ENCODE measurements at places on chromosomes 2 and 18.

DNA sequence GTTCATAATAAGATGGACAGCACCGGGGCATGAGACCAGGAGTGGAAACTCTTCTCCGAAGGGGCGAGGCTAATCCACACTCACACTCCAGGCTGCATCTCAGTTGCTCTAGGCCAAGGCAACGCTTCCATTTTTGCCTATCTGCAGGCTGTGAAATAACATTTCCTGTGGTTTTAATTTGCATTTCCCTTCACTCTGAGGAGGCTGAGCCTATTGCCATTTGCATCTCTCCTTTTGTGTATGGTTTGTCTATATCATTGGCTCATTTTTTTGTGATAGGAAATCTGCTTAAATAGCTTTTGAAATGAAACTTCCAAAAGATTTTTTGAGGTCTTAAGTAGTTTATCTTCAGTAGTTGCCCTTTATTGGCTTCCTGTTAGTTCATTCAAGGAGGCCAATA lies 57.6 kb downstream of the TPGS2 start:
- DNase-seq: no peak

GRCh38 chr18:50358844-50359243 lies 16.0 kb upstream of the SKA1 start:
- DNase-seq: no peak

GRCh38 chr2:181554061-181554830 lies 97.1 kb downstream of the ITGA4 start:
- DNase-seq: no peak

DNA sequence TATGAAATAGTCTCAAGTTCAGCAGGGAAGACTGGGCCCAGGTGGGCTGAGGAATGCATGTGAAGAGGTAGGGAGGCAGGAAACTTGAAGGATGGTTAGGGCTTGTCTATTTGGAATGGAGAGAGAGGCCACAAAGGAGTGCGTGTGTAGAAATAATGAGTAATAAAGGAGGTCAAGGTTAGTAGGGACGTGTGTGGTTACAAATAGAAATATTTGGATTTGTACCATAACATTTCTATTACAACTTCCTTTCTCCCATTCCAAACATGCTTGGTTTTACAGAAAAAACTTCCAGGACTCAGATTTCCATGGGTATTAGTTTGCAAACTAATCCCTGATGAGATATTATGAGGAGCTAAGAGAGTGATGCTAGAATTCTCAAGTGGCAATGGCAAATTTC lies 280.6 kb downstream of the NCKAP5 start:
- no peak for DNase-seq

GRCh38 chr2:170501421-170502043 lies 213.6 kb upstream of the SP5 start:
- DNase-seq: no peak

DNA sequence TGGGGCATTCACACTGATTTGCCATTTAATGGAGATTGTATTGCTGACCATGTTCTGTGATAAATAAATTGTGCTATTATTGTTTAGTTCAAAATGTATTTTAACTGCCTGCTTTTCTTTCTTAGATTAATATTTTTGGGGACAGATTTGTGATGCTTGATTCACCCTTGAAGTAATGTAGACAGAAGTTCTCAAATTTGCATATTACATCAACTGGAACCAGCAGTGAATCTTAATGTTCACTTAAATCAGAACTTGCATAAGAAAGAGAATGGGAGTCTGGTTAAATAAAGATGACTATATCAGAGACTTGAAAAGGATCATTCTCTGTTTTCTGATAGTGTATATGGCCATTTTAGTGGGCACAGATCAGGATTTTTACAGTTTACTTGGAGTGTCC lies 1.8 kb downstream of the DNAJC10 start:
- no peak for DNase-seq

DNA sequence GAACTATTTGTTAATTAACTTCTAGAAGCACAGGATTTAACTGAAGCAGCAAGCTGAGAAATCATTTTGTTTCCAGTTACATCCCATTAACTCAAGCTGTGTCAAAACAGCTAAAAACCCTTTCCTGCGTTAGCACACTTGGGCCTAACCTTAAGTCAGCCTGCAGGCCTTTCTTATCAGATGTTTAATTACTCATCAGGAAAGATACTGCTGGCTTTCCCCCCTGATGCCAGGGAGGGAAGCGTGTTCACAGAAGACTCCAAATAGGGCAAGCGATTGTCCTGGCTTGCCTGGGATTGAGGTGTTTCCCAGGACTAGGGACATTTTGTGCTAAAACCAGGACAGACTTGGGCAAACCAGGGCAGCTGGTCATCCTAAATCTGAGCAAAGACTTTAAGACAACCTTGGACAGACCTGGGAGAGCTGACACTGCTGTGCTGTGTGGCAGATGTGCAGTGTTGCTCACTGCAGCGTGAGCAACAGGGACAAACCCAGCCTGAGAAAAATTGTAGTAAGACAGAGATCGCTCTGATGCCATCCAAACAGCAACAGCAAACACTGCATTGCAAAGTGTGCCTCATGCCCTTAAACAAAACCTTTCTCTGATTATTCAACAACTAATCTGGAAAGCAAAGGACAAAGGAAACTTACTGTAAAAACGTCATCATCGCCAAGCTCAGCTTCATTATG lies 100.9 kb downstream of the SPRED2 start:
- no peak for DNase-seq

GRCh38 chr2:221442128-221442527 lies 130.0 kb downstream of the EPHA4 start:
- DNase-seq: no peak

DNA sequence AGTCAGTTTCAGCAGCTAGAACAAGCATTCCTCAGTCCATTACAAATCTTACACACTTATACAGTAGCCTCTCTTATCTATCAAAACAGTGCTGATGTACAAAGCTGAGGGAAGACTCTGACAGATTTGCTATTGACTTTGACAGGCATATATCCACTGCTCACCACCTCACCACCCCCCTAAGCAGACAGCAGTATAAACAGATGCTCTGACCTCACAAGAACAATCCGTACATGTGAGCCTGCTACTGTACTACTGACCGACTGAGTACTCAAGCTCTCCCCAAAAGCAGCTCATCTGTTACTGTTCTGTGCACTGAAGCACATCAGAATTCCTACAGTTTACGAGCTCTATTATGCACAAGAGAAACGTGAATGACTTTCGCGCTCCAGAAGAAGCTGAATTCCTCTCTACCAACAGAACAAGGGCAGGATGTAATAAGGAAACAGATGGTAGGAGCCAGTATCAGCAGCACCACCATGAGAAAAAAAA lies 95.6 kb upstream of the PDE1A start:
- no peak for DNase-seq

GRCh38 chr2:134232868-134233727 lies 20.8 kb upstream of the MGAT5 start:
- peak; percentile 81 for DNase-seq

DNA sequence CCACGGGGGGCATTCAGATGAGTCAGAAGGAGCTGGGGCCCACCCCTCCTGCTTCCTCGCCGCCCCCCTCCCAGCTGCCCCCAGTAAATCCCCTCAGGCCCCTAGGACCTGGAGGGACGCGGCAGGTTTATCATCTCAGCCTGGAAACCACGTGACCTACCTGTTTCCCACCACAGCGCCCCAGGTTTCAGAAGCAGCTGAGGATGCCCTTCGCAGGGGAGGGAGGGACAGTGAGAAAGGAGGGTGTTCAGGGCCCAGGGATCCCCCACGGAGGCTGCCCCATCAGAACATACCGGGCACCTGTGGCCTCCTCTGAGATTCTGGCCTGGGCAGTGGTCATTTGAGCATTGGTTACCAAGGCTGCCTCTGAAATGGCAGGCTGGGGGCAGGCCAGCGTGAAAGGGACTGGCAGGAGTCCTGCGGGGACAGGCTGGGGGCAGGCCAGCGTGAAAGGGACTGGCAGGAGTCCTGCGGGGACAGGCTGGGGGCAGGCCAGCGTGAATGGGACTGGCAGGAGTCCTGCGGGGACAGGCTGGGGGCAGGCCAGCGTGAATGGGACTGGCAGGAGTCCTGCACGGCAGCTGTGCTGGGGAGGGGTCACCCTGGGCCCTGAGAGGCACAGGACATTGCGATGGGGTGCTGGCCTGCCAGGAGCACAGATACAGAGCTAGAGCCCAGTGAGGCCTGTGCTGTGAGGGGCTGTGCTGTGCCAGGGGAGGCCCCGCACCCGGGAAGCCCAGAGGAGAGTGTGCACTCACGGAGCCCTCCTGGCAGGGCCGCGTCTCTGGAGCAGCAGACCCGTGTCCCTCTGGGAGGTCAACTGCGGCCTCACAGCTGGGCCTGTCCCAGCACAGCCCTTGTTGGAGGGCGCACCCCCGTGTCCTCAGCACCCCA lies 1.6 kb downstream of the NEU4 start:
- no peak for DNase-seq

- DNase-seq: no peak
Observed at GRCh38 chr2:59733567-59733930, 819.9 kb downstream of the BCL11A start.

GRCh38 chr18:49812286-49813068 lies 856 bp downstream of the ACAA2 start:
- DNase-seq: no peak

DNA sequence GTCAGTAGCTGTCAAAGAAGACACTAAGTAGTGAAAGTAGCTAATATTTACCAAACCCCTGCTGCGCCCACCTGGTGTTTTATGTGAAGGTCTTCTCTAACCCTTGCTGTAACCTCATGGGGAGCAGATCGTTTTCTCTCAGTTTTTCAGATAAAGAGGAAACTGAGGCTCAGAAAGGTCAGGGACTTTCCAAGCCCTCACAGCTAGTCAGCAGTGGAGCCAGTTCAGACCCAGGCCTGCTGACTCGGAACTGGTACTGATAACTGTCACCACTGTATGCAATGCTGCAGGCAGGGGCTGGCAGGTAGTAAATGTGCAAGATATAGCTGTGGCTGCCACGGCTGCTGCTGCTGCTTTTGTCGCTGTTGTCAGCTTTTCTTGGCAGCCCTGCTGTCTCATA lies 69.1 kb downstream of the LRRFIP1 start:
- DNase-seq: peak; percentile 55

GRCh38 chr2:127873707-127874303 lies 12.0 kb downstream of the AMMECR1L start:
- no peak for DNase-seq

DNA sequence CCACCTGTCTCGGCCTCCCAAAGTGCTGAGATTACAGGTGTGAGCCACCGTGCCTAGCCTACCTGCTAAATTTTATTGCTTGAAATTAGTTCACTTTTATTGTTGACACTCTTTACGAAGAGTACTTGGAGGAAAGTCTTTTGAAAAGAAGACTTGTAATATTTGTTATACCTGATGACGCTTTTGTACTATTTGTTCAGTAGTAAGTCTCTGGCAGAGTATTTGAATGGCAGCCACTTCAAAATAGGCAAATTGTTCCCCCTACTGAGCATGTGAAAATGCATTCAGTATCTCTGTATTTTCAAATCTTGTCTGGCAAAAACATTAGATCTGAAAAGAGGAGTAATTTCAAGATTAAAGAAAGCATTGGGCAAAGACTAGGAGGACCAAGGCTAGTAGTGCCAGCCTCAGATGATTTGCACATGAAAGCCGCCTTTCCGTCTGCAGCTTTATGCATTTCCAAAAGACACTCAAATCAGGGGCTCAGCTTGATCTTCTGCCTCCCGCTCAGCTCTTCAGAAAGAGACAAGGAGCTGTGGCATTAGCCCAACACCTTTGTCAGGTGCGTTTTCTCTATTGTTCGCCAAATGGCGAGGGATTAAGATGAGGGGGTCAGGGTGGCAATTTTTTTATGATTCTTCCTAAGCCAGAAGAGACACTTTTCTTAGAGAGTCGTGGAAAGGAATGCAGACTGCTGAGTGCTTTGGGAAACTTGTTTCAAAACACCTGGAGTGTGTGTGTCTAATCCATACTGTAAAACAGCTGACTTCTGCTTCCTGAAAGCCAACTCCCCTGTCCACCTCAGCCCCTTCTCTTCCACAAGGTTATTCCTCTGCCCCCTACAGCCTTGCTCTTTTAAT lies 18.8 kb upstream of the FOXI3 start:
- no peak for DNase-seq

DNA sequence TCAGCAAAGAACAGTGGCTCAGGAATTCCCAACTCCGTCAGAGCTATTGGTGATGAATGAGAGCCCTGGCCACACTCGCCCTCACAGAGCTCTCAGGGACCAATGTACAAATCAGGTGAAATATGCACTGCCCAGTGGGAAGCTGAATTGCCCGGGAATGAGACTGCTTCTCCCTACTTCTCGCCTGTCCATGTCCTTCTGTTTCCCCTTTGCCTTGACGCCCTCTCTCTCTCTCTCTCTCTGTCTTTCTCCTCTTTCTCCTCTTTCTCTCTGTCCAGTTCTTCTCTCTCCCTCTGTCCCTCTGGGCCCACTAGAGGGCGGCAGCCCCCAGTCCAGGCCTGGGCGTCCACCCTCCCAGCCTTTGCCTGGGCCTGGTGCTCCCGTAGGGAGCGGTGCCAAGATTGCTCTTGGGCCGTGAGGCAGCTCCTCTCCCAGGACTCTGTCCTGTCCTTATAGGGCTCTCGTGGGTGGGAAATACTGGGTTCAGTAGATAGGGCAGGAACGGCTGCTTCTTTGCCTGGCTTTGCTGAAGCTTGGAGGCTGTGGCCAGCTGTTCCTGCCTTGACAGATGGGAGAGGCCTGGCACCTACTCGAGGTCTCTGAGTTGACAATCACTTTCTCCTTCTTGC lies 28.4 kb upstream of the PUM2 start:
- DNase-seq: no peak

DNA sequence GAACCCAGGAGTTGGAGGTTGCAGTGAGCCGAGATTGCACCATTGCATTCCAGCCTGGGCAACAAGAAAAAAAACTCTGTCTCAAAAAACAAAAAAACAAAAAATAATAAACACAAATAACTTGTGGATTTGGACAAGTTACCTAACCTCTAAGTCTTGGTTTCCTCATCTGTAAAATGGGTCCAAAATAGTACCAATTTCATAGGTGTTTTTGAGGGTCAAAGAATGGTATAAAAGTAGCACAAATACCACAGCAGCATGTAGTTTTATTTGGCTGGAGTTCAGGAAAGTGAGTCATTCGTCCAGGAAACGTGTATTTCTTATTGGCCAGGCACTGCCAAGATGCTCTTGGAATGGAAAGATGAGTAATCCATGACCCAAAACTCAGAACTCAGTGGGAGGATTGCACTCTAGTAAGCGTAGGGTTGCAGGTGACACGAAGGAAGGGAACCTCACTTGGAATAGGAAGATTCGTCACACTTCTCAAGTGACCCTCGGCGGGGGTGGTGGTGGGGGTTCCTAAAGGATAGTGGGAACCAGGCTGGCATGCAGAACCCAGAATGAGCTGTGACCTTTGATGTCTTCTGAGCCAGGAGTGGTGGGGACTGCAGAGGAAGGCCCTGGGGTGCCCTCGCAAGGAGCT lies 24.4 kb downstream of the GRHL1 start:
- DNase-seq: no peak

DNA sequence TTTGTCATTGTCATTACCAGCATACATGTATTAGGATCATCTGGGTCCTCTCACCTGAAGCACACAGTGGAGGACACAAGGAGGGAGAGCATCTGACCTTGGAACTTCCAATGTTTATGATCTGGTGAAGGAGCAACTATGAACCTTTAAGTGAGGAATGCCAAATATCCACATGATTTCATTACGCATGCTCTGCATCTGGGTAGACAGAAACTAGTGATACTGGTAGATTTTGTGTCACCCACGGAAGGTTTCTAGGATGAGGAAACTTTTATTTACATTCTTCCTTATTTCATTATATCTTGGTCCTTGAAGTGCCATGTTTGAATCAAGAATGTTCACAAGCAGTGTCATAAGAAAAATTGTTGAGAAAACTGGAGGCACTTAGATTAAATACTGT lies 32.1 kb downstream of the SPC25 start:
- no peak for DNase-seq
